ENCODE measurements at places on chromosomes 16 and 17.
A peak's percentile ranks its signal among the peaks of the same experiment; 100 is the strongest.

DNA sequence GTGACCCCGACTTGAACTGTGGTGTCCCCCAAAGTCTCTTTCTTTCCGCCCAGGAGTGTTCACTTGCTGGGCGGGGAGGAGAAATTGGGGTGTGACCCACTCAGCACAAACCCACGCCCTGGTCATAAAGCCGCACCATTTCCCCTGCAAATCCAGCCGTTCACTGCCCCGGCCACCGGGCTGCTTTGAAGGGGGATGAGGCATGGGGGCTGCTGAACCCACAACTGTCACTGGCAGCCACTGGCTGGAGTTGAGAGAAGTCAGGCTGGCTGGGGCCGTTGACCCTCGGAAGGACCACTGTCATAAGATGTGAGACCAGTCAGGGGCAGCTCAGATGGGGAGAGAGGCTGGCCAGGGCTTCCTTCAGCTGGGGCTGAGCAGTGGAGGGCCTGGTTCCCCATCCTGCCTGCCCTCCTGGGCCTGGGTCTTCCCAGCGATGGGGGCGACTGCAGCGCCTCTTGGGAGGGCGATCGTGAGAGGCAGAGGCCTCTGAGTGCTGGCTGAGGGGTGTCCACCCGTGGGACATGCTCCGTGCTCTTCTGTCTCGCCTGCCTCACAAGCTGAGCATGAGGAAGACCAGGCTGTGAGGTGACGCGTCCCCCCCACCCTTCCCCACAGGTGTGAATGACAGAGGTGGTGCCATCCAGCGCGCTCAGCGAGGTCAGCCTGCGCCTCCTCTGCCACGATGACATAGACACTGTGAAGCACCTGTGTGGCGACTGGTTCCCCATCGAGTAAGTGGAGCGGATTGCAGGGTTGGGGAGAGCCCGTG, 19.5 kb downstream of the C16orf90 start:
- no peak for DNase-seq

DNA sequence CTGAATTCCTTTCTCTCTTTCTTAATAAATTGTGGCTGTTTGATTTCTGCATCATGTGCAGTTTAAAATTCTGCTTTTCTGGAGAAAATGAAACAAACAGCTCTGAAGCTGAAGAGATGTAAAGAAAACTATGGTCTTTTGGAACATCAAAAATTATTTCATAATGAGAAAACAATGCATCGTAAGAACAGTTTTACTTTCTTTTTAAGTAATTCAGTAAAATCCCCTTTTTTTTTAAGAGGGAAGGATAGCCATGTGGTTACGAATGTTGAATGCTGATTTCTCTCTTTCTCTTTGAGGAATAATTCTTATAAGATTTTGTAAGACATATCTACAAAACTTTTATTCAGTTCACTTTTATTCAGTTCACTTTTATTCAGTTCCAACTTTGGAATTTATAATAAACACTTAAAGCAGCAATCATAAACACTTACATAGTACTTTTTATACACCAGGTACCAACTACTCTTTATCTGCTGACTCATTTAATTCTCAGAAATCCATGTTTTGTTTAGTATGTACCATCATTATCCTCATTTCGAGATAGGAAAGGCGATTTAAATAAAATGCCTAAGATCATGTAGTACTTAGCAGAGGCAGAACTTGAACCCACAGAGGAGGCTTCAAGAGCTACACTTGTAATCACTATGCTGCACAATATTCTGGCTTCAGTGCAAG, 26.6 kb downstream of the CNTNAP4 start:
- no peak for DNase-seq

- peak; percentile 82 for DNase-seq
These were observed 11.1 kb downstream of the FANCA start for GRCh38 chr16:89805136-89805905.

DNA sequence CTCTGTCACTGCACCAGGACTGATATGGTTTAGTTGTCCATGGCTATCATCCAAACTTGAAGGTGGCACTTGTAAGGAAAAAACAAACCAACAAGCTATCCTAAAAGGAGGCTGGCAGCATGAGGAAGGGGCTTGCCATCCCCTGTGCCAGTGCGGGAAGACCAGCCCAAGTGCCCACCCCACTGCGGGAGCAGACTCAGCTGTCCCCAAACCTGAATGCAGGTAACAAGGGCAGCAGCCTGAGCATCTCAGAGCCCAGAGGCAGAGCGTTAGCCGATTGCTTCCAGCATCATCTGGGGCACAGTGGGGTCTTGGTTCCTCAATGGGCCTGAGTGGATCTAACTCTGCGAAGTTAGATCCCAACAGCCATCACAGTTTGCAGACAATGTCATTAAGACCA, 29.2 kb upstream of the C16orf78 start:
- DNase-seq, result no peak

GRCh38 chr16:79601092-79601930, 774 bp upstream of the MAF start:
- peak; percentile 44 for DNase-seq

GRCh38 chr16:1924095-1924494, 5.9 kb upstream of the HS3ST6 start:
- no peak for DNase-seq

DNA sequence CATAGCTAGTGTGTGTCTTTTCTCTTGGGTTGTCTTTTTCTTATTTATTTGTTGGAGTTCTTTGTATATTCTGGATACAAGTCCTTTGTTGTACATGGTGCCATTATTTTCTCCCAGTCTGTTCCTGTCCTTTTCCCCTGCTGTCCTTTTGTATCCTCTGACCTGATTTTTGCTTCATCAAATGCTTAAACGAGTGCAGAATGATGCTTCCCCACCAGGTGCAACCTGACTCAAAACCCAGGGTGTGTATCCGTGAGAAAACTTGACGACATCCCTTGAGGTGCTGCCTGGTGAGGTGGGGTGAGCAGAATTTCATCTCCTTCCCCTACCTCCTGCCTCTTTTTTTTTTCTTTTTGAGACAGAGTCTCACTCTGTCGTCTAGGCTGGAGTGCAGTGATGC, 88.6 kb downstream of the NTN1 start:
- DNase-seq, result no peak

- DNase-seq, result no peak
These were observed 5.8 kb downstream of the C16orf95 start for GRCh38 chr16:87311387-87311786.

GRCh38 chr17:68516732-68517131, 4.5 kb downstream of the PRKAR1A start:
- no peak for DNase-seq

DNA sequence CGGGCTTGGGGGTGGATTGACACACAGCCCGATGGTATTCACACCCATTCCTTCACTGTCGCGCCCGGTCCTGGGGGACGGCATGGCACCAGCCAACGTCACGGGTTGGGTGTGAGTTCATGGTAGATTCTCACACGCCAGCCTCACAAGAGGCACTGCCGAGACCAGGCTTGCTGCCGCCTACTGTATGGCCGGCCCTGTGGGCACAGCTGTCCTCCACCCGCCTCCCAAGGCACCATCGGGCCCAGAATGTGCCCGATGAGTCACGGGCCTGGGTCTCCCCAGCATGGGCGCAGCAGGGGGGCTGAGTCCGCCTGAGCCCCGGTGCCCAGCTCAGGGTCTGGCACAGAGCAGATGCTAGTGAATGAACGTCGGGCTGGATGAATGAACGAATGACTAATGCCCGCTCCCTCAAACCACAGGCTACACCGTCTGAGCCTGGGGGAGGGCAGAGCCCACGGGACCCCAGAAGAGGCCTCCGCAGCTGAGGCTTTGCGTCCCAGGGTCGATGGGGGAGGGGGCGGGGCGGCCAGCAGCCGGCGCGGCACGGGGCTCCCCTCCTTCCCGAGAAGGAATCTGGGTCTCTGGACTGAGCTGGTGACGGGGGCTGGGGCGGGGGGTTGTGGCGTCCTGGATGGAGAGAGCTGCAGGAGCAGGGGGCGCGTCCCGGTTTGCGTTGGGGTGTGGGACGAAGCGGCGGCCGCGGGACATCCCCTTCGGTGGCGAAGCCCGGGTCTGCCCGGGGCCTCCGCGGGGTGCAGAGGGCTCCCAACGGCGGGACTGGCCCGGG, 829 bp downstream of the PITPNM3 start:
- no peak for DNase-seq

DNA sequence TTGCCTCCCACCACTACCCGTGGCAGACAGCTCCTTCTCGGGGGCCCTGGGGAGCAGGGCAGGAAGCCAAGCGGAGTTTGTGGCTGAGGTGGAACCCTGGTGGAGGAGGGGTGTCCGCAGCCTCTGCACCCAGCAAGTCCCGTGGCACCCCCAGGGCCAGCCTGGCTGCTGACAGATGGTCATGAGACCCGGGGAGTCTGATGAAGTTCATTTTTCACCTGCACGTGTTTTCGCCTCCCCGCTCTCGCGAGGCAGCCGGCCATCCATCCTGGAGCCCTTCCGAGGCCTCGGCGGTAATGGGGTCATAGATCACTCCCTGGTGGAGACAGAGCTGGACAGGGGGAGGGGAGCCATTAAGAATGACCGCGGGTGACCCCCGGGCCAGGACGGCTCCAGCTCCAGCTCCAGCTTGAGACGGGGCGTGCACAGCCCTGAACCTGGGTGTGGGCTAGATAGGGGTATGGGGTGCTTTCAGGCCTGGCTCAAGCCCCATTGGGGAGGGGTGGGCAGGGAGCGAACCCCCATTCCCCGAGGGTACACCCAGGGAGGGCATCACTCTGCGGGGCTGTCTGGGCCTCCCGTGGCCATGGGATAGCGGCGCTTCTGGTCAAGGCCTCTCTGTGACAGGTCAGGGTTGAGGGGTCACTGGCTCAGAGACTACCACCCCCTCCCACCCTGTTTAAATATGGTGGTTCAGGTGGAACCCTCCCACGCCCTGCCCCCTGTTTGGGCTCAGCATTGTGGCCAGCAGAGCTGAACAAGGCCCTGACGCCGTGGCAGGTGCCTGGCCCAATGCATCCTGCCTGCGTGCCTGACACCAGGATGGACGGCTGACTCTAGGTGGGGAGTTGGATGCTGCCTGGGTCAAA, 227.4 kb upstream of the GSE1 start:
- no peak for DNase-seq

Measured in fibroblast of villous mesenchyme (primary cell).